Right renal pelvis (tissue), 4 donors: ENCODE measurements at places on chromosomes 7 and 10.

DNA sequence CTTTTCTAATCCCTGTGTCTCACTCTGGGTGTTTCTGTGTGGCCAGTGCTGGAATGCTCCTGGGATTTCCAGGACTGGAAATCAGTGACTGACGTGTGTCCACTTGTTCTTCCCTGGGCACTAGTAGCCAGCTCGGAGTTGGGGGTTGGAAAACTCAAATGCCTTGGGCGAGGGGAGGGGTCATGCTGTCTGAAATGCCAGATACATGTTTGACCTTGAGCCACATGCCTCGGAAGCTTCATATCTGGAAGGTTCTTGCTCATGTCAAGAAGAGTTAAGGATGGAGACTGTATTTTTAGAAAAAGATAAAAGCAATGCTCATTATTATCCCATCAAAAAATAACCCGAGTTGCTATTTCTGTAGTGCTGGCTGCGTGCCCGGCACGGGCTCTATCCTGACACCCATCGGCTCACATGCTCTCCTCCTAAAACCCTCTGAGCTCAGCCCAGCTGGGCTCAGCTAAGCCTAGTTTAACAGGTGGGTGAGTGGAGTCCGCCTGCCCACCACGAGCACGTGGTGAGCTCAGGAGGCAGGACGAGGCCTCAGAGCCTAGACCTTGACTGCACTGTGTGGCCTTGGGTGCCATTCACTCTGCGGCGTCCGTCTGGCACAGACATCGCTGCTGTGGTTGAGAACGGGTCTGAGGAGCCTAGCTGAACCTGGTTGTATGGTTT, 6.4 kb downstream of the DPYSL4 start:
- no peak for DNase-seq

DNA sequence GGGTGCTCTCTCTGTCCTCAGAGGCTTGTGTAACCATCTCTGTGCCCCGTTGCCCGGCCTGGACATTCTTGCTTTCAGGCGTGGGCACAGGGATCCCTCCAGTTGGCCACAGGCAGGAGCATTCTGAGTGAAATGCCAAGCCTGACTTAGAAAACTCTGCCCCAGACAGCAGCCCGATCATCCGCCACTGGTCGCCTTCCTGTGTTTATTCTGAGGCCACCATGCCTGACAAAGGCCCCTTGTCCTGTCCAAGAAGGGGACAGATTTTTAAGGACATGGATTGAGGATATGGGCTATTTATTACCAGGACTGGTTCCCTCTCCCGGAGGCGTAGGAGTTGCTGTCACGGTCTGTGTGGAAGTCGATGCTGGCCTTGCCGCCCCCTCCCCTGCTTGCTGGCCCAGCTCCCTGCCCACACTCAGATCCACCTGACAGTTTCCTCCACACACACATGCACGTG, 54.3 kb downstream of the SPOCK2 start:
- DNase-seq = no peak

DNA sequence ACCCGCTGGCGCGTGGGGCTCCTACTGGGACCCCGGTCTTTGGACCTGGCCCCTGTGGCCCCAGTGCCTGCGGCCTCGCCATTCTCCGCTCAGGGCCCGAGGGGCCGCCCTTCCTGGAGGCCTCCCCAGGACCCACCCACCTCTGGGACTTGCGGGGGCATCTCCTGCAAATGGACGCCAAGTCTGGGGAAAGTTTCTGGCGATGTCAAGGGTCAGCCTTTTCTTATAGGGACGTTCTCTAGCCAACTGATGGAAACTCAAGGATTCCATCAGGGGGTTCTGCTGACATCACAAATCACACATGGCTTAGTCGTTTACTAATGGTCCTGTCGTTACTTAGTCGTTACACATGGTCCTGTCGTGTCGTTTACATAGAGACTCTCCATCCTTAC, 57.7 kb upstream of the RHOBTB1 start:
- no peak for DNase-seq

DNA sequence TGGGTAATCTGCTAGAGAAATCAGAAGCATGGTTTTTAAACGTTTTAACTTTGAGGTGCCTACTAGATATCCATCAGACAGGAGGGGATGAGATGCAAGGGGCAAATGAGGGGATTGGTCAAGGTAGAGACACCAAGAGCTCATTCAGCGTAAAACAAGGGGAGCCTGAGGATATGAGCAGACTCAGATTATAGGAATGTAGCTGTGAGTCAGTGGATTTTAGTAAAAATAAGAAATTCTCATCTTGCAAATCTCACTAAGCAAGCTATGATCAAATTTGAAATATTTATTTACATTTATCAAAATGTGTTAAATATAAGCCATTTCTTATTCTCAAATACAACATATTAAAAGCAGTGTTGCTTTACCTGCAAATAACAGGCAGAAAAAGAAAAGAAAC, 21.4 kb upstream of the TFEC start:
- DNase-seq = no peak

- no peak for DNase-seq
These were observed 114.2 kb upstream of the ADAM12 start for GRCh38 chr10:126502441-126502840.
